ENCODE measurements at places on chromosomes 2 and 18. TPM values are rescaled to one million over a fixed set of nuclear protein-coding genes. Genes with fewer than 3 reads are reported as not detected.
A peak's percentile ranks its signal among the peaks of the same experiment; 100 is the strongest.

DNA sequence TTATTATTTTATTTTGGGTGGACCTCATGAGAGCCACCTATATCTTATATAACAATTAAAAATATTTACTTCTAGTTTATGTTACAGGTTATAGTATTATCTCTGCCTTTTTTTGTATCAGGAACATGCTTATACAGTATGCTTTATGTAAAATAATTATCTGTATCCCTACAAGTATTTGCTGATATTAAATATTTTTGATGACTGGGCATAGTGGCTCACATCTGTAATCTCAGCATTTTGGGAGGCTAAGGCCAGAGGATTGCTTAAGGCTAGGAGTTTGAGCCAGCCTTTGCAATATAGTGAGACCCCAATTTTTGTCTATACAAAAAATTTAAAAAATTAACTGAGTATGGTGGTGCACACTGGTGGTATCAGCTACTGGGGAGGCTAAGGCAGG lies 39.6 kb downstream of the MOB4 start:
- no peak for DNase-seq

GRCh38 chr2:239724851-239725550 lies 300.1 kb downstream of the NDUFA10 start:
- peak; percentile 49 for DNase-seq

GRCh38 chr2:55045780-55046179 lies 4.5 kb downstream of the RTN4 start:
- no peak for DNase-seq

GRCh38 chr2:227312579-227312978 lies 12.5 kb upstream of the MFF start:
- no peak for DNase-seq

GRCh38 chr2:38581193-38582147 lies 21.3 kb downstream of the HNRNPLL start:
- no peak for DNase-seq

DNA sequence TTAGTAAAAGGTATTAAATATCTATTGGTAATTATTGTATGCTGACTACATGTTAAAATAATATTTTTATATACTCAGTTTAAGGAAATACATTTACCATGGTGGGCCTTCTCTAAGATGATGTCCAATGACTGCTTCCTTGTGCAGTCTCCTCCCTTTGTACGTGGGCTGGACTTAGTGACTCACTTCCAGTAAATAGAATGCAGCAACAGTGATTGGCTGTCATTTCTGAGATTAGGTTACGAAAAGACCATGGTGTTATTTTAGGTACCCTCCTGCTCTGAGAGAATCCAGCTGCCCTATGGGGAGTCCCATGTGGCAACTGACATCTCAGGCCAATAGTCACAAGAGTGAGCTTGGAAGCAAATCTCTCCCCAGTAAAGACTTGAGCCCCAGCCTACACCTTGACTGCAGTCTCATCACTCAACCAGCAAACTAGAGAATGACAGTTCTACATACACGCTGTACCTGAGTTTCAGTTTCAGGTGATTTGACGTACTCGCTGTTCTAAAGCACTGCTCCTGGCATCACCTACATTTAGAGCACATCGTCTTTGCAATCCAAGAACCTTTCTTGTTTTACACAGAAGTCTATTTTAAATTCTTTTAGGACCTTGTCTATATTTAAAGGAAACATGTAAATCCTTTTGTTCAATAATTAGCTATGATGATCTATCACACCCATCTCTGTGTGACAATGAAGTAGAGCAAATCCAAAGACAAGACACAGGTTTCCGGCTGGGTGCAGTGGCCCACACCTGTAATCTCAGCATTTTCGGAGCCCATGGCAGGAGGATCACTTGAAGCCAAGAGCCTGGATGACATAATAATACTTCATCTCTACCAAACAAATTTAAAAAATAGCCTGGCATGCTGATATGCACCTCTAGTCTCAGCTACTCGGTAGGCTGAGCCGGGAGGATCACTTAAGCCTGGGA lies 87.2 kb downstream of the COBLL1 start:
- no peak for DNase-seq

GRCh38 chr2:177467646-177468045 lies 75.1 kb downstream of the AGPS start:
- no peak for DNase-seq

DNA sequence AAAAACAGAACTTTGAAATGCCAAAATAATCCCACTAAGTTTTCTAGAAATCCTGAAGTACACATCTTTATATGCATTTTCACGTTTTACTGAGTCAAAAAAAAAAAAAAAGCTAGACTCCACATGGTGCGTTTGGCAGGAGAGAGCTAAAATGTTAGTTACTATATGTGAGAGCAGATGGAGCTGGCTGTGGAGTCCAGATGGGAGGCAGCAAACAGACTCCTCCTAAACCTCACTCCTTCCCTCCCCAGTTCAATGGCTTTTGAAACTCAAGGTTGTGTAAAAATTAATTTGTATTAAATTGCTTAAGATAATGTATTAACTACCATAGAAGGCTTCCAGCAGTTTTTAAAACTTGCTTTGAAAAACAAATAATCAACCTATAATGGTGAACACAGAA lies 248.8 kb downstream of the AGPS start:
- no peak for DNase-seq

GRCh38 chr18:34085140-34085739 lies 139.5 kb downstream of the NOL4 start:
- no peak for DNase-seq

DNA sequence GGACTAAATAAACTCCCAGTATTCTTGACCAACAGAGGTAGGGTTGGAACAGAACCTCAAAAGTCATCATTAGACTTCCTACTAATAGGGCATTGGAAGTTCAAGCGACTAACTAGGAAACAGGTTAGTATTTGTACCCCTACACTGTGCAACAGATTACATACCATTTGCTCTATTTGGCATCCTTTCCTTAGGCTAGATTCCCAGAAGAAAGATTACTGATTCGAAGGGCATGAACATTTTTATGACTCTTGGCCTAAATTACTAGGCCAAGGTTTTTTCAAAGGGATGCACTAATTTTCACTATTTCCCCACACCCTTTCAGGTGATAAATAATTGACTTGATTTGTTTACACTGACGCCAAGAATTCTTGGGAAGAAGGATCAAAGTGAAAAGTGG lies 104.8 kb upstream of the CYP1B1 start:
- DNase-seq = no peak

- no peak for DNase-seq
These were observed 83.3 kb downstream of the EML4 start for GRCh38 chr2:42252464-42252863.

- DNase-seq = no peak
These were observed 71.4 kb downstream of the OLA1 start for GRCh38 chr2:174176898-174177297.

Gene TLX2
- 1.2 TPM for total RNA-seq

Gene ORC2
- total RNA-seq = 12.9 TPM

Gene SLC20A1
- total RNA-seq = 25.1 TPM

Gene TUBA4A
- 58.9 TPM for total RNA-seq

Gene FBLN7
- 0.95 TPM for total RNA-seq

Measured in sigmoid colon (tissue), 7 donors.